SK-N-SH treated with all-trans-retinoic acid at 6 μM for 48 hours (cell line): ENCODE measurements at places on chromosomes 6 and 20.

GRCh38 chr20:40655451-40655850 lies 33.6 kb downstream of the MAFB start:
- ATAC-seq = no peak

- no peak for ATAC-seq
These were observed 3.9 kb downstream of the HEY2 start for GRCh38 chr6:125753218-125753936.

DNA sequence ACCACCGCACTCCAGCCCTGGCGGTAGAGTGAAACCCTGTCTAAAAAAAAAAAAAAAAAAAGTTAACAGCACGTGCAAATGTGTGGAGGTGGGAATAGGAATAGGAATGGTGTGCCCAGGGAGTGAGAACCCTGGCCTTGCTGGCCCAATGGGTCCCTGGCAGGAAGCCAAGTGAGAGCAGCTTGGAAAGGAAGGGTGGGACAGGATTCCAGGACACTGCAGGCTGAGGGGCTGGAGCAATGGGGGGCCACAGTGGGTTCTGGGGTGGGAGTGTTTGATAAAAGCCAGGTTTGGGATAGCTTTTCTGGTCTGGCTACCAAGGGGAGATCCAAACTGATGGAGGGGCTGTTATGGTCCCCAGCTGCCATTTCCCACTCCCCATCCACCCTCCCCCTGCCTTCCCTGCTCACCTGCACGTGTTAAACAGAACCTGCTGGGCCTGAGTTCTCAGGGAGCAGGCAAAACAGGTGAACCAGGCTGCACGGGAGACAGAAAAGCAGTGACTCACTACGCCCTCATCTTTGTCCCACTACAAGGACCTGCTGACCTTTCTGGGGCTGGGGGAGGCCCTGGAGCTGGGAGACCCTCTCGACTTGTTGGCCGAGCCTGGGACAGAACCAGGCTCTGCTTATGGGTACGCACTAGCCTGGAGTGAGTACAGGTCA lies 3.3 kb downstream of the SUN5 start:
- ATAC-seq = no peak

- ATAC-seq = peak; percentile 65
These were observed 109.3 kb upstream of the FAM83B start for GRCh38 chr6:54737247-54737646.

DNA sequence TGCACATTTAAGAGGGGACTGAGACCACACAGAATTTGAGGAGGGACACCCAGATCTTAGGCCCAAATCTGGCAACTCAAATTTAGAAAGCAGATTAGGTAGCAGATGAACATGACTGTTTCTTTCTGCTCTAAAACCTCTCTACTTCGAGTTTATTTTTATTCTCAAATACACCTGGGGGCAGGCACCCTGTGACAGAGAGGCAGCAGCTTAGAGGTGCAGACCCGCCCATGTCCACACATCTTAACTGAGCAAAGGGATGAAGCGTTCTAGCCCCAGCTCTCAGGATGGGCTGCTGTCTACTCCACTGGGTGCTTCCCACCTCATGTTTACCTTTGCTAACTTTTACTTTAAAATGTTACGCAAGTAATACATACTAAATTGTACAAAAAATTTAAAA lies 125.0 kb downstream of the SLC23A2 start:
- ATAC-seq = no peak

- ATAC-seq = no peak
These were observed 144.2 kb upstream of the CITED2 start for GRCh38 chr6:139518556-139519091.

GRCh38 chr20:36181934-36182603 lies 27.5 kb downstream of the EPB41L1 start:
- ATAC-seq = no peak

GRCh38 chr20:3277686-3278465 lies 38.9 kb upstream of the SLC4A11 start:
- ATAC-seq = no peak

GRCh38 chr6:150452428-150453243 lies 83.8 kb downstream of the IYD start:
- no peak for ATAC-seq

DNA sequence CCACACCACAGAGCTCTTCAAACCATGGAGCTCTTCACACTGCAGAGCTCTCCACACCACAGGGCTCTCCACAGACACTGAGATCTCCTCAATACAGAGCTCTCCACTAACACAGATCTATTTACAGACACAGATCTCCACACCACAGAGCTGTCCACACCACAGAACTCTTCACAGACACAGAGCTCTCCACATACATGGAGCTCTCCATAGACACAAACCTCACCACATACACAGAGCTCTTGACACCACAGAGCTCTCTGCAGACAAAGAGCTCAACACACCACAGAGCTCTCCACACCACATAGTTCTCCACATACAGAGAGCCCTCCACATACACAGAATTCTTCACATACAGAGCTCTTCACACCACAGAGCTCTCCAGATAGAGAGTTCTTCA lies 53.0 kb downstream of the ERMARD start:
- no peak for ATAC-seq

DNA sequence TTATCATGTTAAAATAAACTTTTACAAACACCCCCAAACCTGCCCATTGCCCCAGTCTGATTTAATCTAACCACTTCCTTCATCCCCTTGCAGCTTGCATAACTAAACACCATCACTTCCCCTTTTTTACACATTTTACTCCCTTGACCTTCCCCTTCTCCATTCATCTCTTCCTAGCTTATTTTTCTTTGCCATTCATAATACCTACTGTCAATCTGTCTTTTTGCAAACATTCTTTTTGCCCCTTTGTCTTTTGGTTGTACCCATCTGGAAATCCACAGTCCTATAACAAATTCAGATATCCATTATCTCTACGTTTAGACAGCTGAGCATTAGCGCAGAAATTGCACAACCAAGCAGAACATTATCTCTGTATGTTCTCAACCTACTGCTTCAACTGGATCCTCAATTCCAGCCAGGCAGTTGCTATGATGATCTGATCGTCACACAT lies 51.2 kb downstream of the C6orf52 start:
- ATAC-seq = no peak

DNA sequence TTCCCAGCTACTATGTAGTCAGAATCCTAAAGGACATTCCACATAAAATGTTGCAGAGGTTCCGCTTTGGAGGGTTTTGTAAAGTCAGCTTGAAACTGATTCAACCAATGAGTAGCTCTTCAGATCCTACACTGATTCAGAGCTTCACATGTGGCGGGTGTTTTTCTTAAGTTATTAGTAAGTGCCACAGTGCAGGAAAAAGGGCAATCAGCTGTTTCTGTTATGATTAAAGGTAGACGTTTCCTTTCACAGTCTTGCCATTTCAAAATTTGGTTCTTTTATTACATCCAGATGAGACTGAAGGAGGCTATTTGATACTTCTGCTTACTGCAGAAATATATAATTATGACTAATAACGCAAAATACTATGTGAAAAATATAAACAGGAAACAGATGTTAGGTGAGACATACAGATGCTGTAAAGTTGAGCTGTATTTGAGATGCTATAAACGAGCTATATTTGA lies 443.9 kb downstream of the CDKAL1 start:
- ATAC-seq = peak; percentile 73

- peak; percentile 76 for ATAC-seq
These were observed 42.1 kb upstream of the BTN3A2 start for GRCh38 chr6:26322645-26323482.
